ENCODE measurements at places on chromosomes 16 and 17.

DNA sequence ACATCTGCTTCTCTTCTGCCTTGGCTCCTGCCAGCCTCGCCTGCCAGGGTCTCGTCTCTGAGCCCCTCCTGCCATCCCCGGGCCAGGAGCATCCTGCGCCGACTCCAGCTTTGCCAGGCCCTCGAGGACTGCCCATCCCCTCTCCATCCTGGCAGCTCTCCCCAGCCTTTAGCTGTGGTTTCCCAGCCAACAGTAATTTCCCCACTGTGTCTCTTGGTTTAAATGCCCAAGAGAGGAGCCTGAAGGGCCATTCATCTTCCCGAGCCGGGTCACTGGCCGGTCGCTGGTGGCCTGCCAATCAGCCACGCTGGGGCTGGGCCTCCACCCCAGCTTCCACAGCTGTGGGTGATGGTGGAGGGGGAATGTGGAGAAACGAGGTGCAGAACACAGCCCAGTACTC is 47.8 kb downstream of the MRC2 start:
- no peak for DNase-seq

DNA sequence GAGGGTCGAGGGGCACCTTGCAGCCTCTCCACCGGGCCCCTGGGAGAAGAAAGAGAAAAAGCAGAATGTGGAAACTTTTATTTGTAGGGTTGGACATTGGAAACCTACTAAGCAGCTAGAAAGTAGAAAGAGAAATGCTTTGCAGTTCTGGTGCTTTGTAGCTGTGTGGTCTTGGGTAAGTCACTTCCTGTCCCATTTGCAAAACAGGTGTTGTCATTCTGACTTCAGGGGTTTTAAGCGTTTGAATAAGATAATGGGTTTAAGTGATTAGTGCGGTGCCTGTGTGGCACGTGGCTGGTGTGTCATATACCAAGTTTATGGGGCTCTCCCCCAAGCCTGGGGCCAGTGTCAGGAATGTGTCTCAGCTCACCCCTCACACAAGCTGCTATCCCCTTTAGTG is 1.6 kb downstream of the CA4 start:
- no peak for DNase-seq

DNA sequence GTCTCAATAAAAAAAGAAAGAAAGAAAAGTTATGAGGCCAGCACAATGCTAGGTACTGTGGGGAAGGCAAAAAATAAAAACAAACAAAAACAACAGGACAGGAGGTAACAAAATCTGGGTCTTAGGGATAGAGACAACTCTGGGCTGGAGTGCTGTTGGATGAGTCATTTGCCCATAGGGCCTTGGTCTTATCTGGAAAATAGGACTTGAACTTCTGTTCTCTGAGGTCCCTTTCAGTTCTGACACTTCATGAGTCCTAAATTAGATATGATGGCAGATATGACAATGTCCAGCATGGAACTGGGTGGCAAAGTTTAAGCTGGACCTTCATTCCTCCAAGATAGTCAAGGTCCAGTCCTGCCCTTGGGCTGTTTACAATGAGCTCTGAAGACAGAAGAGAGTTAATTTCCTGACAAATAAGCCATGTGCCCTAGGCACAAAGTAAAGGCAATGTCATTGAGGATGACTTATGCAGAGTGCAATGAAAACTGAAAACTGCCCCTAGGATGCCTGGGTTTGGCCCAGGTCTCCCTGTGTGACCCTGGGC is 8.9 kb upstream of the HDAC5 start:
- DNase-seq = peak; percentile 46

- DNase-seq = no peak
Observed at GRCh38 chr16:66278604-66279262, 87.8 kb upstream of the CDH5 start.

DNA sequence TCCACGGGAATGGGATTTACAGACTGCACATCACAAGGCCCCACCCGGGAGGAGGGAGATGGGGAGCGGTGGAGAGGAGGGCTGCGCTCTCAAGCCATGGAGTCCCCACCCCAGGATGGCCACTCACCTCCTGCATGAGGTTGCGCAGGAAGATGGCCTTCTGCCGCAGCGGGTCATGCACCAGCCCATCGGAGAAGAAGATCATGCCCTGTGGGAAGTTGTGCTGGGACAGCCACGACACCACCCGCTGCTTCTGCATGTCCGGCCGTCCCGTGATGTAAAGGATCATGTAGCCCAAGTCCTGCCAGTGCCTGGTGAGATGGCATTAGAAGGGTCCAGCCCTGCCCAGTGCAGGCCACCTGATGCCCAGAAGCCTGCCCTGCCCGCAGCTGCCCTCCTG is 17.0 kb downstream of the PIMREG start:
- no peak for DNase-seq

- DNase-seq = peak; percentile 20
Observed at GRCh38 chr16:51337662-51338061, 186.6 kb upstream of the SALL1 start.

- DNase-seq = no peak
Observed at GRCh38 chr17:36889770-36890349, 47.4 kb upstream of the LHX1 start.

GRCh38 chr17:65430209-65430833 is 131.1 kb downstream of the AXIN2 start:
- no peak for DNase-seq
